ENCODE measurements at places on chromosomes 7 and 10. TPM values are rescaled to one million over a fixed set of nuclear protein-coding genes. Genes with fewer than 3 reads are reported as not detected.

The MEIG1 gene
- 1.1 TPM for total RNA-seq

The PRKCQ gene
- total RNA-seq, result 0.72 TPM

The SPAM1 gene
- total RNA-seq, result not detected

The TFEC gene
- 29.1 TPM for total RNA-seq

The H2BK1 gene
- not detected for total RNA-seq

The IFIT1B gene
- not detected for total RNA-seq

The RBM17 gene
- 71.5 TPM for total RNA-seq

The TCERG1L gene
- total RNA-seq, result not detected

The SPDYE9 gene
- total RNA-seq, result not detected

The GLI3 gene
- 7.7 TPM for total RNA-seq

The TUBB8 gene
- not detected for total RNA-seq

The HYAL4 gene
- not detected for total RNA-seq

The ADRA2A gene
- 0.40 TPM for total RNA-seq

The NPFFR1 gene
- not detected for total RNA-seq

The SERPINE1 gene
- total RNA-seq, result 1,853 TPM

The FFAR4 gene
- total RNA-seq, result not detected

The SDK1 gene
- total RNA-seq, result 0.50 TPM

The MUC12 gene
- not detected for total RNA-seq

The CCNJ gene
- total RNA-seq, result 28.3 TPM

The MSS51 gene
- total RNA-seq, result 2.0 TPM

The NUDT13 gene
- total RNA-seq, result 1.6 TPM

The SLC16A9 gene
- total RNA-seq, result 1.5 TPM

The ARMC10 gene
- 40.8 TPM for total RNA-seq

The CYP2C19 gene
- not detected for total RNA-seq

The ZNF680 gene
- 18.0 TPM for total RNA-seq

The HOXA10 gene
- 5.8 TPM for total RNA-seq

The PNLIPRP3 gene
- total RNA-seq, result not detected

Data from thoracic aorta endothelial cell (primary cell).